Vagina (tissue), 2 donors: ENCODE measurements at places on chromosomes 1 and 21.

DNA sequence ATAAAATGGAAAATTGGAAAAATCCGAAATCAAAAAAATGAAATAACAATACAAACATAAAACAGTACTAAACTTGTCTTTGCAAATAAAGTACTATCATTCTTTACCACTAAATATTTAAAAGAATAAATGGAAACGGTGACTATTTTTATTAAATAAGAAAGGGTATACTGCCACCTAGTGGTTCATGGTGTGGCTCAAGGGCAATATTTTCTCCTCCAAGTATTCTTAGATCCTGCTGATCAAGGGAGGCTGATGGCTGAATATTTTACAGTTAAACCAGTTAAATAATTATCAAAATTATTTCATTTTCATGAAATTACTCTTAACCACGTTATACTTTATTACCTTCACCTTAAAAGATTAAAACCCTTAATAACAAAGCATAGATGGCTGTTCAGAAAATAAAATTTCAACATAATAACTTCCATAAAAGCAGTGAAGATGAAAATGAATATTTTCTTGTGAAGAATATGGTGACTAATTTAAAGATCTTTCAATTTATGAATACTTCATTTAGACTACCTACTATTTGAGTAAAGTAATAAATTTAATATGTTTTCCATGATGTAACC is 1793.9 kb downstream of the NCAM2 start:
- DNase-seq, result no peak

DNA sequence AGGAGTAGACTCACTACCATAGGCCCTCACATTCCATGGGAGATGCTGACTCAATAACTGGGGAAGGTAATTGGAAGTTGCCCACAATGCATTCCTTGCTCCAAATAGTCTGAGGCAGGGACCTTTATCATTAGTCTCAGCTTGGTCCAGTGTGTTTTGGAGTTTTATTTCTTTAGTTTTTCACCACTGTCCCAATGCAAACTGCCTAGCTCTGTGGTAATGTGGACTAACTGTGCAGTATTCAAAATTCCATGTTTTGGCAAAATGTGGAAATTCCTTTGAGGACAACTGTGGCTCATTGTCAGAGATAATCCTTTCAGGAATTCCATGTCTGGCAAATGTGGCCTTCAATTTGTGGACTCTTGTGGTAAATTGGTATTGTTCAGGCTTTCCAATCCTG is 78.1 kb upstream of the PAPPA2 start:
- no peak for DNase-seq

GRCh38 chr1:195150768-195151167 is 1457.5 kb downstream of the KCNT2 start:
- no peak for DNase-seq

GRCh38 chr1:203673550-203674411 is 47.1 kb downstream of the ATP2B4 start:
- DNase-seq, result no peak

- DNase-seq, result no peak
Observed at GRCh38 chr1:114956570-114956969, 73.1 kb upstream of the TSHB start.

DNA sequence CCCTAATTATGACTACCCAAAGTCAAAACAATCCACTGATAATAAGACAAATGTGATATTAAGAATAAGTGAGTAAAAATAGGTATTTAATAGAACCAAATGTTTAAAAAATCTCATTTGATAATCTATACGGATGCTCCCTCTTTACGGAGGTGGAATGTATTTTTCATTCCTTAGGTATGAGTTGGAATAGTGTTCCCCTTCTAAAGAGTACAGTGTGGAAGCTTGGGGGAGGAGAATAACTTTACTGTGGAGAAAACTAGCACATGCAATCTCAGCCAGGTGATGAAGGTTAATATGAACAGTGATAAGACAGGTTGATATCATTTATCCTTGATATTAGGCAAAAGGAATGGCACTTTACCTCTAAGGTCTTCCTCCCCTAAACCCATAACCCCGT is 74.6 kb downstream of the GPR88 start:
- no peak for DNase-seq

GRCh38 chr1:12525311-12526181 is 92.5 kb downstream of the DHRS3 start:
- no peak for DNase-seq

DNA sequence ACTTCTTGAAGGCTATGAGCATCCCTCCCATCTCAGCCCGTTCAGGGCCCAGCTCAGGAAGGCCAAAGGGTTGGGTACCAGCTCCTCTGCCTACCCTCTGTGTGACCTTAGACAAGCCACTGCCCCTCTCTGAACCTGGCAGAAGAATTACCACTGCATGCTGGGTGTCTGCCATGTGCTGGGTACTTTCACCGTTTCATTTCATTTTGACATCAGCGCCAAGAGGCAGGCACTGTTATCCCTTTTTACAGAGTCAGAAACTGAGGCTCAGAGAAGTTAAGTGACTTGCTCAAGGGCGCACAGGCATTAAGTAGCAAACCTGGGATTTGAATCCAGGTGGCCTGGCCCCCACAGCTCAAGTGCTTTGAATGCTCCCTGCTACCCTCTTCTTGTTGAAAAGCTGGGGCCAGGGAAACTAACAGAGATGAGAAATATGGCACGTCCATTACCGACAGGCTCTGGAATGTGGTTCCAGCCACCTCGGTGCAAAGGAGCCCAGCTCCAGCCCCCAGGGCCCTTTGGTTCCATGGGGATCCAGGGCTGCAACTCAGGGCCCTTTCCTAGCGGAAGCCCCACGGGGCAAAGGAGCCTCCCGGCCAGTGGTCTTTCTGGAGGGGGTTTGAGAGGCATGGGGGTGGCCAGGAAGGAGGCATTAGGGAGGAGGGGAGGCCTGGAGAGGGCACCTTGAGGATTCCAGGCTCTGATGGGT is 6.5 kb downstream of the TMEM82 start:
- DNase-seq, result no peak

- DNase-seq, result peak; percentile 87
Observed at GRCh38 chr21:41361053-41361785, 608 bp upstream of the MX2 start.

DNA sequence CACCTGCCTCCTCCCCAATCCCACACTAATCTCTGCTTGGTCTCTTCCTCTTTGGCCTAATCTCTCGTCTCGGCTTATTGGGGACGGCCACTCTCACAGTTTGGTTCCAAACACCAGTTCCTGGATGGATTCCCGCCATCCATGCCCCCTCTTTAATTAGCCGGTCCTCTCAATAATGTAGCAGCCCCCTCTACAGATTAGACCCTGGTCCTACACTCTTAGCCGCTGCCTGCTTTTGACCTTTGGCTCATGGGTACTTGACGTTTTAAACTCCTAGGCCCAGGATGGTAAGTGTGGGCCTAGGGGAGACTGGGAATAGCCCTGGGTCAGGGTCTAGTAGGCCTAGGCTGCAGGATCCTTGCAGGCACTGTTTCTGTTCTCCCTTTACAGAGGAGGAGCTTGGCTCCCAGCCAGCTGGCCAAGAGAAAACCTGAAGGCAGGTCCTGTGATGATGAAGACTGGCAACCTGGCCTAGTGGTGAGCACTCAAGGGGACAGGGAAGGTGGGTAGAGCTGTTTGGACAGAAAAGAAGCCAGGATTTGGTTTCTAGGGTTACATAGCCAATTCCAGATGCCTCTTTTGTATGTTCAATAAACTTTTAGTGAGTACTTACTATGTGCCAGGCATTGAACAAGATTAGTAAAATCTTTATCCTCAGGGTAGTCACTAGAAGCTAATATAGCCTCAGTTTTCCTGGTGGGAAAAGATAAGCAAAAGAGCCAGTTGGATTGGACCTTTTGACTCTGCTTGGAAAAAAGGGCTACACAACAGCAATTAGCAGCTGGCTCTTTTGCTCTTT is 758 bp downstream of the RAD54L start:
- no peak for DNase-seq
